ENCODE measurements at places on chromosomes 6 and 20.

DNA sequence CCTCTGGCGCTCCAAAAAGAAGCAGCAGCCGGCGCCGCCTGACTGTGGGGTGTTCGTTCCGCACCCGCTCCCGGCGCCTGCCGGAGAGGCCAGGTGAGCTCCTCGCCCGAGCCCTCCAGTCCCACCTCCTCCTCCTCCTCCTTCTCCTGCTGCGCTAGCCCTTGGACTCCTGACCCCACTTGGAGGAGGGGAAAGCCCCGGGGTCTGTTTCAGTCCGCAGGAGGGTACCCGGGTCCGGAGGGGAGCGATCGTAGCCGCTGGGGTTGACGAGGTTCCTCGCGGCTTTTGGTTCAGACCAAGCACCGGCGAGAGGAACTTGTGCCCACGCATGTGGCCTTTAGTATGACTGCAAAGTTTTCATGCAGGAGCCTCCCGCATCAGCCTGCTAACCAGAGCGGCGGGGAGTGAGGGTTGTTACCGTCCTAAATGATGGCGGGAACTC lies 493 bp downstream of the CRYBG1 start:
- no peak for DNase-seq

- peak; percentile 35 for DNase-seq
Observed at GRCh38 chr20:21053002-21053762, 53.0 kb downstream of the LINC00237 start.

DNA sequence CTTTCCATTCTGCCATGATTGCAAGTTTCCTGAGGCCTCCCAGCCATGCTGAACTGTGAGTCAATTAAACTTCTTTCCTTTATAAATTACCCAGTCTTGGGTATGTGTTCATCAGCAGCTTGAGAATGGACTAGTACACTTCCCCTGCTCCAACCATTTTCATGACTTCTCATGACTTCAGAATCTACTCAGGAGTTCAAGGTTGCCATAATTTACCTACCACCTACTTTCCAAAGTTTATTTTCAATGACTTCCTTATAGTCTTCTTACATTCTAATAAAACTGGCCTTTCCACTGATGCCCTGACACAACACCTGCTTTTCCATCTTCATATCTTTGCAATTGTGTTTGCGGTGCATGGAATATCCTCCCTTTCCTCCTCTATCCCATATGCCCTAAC lies 31.2 kb upstream of the PKIB start:
- no peak for DNase-seq

DNA sequence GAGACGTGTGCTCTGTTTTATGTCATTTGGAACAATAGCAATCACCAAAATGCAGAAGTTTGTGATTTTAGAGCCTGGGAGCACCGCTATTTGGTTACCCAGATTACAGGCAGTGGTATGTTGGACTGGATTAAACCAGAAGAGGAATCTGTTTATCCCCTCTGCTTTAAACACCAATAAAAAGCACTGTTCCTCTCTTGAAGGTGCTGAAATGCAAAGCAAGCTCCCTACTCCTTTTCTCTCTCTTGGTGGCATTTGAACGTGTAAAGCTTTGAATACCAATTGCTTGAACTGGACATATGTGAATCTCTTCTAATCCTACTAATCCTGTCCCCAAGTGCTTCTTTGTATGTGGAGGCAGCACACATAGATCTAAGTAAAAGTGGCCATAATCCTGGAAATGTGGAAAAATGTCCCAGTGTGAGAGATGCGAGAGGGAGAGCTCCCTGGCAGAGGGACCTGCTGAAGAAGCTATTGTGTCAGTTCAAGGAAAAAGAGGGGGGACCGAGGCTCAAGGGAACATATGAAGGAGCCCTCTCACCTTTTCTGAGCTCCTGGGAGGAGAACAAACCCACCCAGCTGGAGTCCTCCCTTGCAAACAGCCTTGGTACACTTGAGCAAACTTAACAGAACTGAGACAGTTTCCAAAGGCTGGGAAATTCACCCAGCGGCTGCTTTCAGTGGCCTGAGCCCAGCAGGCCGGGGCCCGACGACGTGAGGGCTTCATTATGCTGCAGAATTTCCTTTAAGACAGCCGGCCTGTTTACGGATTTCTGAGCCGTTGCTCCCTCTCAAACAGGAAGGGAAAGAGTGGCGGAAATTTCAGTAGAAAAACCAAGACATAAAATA lies 18.8 kb upstream of the OLIG3 start:
- no peak for DNase-seq

GRCh38 chr20:34717230-34718095 lies 13.3 kb downstream of the TP53INP2 start:
- DNase-seq: no peak

DNA sequence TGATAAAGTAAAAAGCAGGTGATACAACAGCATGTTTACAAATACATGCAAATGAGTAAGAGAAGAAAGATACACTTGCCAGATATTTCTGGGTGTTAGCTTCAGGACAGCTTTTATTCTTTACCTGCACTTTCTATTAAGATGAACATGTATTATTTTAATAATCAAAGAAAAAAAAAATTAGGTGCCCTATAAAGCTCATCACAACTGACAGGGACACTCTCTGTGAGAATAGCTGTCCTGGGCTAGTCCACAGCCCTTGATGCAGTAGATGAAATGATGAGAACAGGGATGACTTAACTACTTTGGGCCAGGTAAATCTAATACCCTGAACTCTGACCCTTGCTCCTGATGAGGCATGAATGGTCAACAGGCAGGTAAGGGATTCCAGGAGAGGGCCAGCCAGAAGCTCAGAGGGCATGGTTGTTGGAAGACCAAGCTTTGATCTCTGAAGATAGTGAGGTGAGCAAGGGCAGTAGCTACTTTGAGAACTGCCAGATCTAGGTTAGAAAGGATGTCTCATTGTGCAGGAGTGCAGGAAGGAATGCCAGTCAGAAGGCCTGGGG lies 15.6 kb downstream of the NSFL1C start:
- DNase-seq: peak; percentile 13

GRCh38 chr6:28757429-28758045 lies 166.2 kb downstream of the TRIM27 start:
- no peak for DNase-seq

- DNase-seq: no peak
Observed at GRCh38 chr6:28824793-28825731, 98.7 kb downstream of the TRIM27 start.

DNA sequence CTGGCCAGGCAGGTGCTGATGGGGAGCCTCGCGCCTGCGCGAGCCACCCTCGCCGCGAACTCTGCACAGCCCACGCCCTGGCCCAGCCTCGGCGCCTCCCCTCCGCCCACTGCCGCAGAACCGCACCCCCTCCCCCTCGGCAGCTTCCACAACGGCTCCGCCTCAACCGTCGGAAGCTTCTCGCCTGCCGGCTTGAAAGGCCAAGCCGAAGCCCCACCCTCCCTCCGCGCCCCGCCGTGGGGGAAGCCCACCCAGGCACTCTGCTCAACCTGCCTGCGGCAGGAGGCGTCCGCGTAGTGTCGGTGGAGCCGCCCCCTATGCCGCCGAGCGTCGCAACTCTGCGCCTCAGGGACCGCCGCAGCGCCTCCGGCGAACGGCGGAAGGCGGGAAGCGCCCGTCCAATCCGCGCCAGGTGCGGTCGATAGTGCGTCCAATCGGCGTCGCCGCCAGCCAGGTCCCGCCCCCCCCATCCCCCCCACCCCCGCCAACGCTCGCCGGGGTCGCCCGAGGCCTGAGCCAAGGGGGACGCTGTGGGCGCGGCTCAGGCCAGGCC lies at the start of gene SYCP2:
SYCP2 (minus strand) TSS at position 342 of the 553 bp plus-strand sequence. CDS start 11,224 bp downstream, outside the sequence.
- peak; percentile 71 for DNase-seq

DNA sequence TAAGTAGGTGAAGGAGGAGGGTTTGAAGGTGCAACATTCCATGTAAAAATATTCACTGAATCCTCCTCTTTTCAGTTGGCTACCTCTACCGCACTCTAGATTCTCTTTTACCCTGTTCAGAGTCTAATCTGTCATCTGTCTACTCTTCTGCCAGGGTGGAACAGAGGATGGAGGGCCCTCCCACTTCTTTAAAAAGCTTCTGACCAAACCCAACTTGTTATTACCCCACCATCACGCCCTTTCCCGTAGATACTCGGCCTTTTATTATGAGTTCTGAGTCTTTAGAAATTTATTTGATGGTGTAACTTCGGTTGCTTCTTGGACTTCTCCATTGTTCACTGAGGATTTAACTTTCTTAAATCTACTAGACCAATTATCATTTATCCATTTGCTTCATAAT lies 11.7 kb downstream of the STX11 start:
- DNase-seq: no peak

DNA sequence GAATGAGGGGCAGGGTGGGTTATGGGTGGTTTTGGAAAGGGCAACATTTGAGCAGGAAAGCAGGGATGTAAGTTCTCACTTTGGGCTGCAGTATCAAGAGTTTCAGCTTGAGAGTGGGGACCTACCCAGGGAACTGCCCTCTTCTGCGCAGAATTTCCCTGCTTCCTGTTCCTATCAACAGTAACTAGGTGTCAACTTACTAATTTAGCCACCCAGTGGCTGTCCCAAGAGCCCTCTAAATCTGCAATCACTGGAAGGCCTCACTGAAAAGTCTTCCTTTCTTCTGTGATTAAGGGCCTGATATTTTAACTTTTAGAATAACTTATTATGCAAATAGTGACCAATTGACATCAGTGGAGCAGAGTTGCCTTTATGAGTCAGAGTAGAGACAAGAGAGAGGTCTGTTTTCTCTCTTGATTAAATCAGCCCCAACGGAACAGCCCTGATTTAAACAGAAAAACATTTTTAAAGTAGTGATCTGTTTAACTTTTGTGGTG lies 118.2 kb upstream of the RIPOR2 start:
- DNase-seq: no peak

GRCh38 chr20:19735446-19735845 lies 22.6 kb upstream of the RIN2 start:
- DNase-seq: peak; percentile 11

DNA sequence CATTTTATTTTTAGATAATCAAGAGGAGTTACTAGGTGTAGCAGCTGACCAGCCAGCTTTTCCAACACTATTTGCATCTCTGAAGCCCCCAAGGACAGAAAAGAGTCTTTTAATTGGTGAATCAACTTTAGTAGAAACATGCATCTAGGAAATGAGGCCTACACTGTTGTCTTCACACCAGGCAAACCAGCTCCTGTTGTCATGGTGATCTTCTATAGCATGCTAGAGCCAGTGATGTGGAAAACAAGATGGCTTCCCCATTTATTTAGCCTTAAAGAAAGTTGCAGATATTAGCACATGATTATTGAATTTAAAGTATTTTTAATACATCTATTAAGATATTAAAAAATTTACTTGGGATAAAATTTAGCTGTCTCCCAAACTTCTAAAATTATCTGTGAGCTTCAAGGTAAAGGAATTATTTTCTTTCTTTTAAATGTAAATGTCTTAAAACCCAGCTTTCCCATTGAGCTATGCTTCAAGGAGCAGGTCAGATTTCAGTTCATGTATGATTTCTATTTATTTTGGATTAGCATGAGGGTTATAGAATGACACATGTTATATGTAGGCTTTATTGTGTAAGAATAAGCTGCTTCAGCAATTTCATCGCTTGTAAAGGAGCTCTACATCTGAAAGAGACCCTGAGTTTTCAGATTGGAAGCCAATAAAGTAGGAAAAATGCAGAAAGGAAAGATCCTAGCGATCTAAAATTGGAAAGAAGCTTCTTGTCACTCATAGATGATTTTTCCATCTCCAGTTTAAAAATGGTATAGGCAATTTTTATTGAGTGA lies 564.9 kb upstream of the CITED2 start:
- DNase-seq: no peak

- no peak for DNase-seq
Observed at GRCh38 chr6:56507517-56507916, 135.2 kb downstream of the DST start.

DNA sequence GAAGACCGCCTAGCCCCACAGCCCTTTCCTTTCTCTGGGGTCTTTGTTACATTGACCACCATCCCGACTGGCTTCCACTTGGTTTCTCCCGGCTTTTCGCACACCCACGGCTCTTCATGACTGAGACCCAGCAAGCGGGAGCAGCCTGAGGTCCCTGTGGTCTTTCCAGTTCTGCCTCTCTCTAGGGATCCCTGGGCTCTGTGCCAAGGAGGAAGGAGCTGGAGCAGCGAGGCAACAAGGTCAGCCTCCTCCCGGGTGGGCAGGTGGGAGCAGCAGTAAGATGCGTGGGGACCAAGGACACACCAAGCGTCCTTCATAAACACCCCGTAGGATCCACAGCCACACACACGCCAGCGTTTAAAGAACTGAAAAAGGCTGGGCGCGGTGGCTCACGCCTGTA lies 29.6 kb upstream of the MRGBP start:
- DNase-seq: no peak

- DNase-seq: no peak
Observed at GRCh38 chr20:58865843-58866242, 13.3 kb downstream of the GNAS start.

DNA sequence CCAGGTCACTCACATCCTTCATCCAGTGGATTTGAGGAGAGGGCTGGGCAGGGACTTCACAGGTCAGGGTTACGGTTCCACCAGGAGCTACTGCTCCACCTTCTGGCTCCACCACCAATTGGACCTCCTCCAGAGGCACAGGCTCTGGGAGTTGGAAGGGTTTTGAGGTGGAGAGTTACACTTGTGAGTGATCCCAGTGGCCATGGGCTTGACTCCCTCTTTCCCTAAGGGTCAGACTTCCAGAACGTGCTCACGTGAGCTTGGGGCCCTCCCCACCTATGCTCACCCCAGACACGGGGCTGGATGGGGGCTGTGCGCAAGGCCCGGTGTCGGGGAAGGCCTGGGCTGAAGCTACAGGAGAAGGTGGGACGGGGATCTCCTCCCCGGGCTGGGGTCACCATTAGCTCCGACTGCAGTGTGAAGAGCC lies 1.5 kb downstream of the AGER start:
- no peak for DNase-seq

GRCh38 chr6:16681260-16681873 lies 79.9 kb downstream of the ATXN1 start:
- DNase-seq: no peak
